Stimulated activated CD4-positive, alpha-beta T cell treated with anti-CD3 and anti-CD28 coated beads, Interleukin-12 subunit alpha, Interleukin-12 subunit beta, amount 100 ng/mL, for 4 hours (primary cell): ENCODE measurements at places on chromosomes 5 and 9.

- no peak for DNase-seq
Measured at GRCh38 chr9:120158221-120158620, 421.7 kb downstream of the CDK5RAP2 start.

GRCh38 chr9:34809504-34810186, 99.7 kb upstream of the CCL21 start:
- DNase-seq = no peak

DNA sequence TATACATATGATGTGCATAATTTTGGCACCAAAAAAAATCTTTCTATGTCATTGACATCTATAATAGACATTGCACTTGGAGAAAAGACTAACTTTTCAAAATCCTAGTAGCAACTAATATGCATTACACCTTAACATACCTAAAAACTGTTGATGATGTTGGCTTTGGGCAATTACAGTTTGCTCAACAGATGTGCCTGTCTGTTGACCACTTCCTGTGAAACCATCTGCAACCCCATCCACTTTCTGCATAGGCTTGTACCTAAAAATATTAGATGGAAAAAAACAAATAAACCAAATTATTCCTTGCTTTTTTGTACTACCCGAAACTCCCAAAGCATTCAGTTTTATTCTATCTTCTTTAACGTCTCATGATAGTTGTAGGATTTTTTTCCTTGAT, 248.6 kb downstream of the RFX3 start:
- no peak for DNase-seq

DNA sequence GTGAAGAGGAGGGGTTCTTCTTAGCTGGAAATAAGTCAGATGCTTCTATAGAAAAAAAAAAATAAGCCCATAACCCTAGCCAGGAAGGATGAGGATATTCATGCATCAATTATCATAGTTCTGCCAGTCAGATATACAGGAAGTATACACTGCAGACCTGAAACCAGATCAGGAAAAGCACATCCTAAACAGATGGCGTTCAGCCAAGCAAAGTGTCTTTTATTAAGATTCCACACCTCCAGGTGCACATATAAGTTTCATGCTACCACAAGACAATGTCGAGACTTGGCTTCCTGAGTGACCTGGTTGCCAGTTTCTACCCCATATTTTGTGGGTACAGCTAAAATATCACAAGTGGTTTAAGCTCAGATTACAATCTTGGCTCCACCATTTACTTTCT, 108.3 kb downstream of the CETN3 start:
- no peak for DNase-seq

- DNase-seq = no peak
Measured at GRCh38 chr5:7181841-7182240, 214.1 kb upstream of the ADCY2 start.

DNA sequence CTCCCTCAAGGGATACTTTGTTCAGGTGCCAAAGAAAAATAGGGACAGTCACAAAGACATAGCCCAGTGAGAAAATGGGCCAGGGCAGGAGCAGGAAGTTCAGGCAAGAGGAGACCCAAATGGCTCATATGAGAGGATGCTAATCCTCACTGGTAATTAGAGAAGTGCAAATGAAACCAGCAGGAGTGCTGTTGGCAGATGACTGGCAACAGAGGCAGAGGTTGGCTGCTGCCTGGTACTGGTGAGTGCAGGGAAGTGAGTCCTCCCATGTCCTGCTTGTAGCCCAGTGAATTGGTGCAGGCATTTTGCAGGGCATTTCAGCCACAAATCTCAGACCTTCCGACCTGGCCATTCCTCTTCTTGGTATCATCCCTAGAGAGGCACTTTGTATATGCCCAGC, 23.5 kb downstream of the ODF2 start:
- DNase-seq = no peak

DNA sequence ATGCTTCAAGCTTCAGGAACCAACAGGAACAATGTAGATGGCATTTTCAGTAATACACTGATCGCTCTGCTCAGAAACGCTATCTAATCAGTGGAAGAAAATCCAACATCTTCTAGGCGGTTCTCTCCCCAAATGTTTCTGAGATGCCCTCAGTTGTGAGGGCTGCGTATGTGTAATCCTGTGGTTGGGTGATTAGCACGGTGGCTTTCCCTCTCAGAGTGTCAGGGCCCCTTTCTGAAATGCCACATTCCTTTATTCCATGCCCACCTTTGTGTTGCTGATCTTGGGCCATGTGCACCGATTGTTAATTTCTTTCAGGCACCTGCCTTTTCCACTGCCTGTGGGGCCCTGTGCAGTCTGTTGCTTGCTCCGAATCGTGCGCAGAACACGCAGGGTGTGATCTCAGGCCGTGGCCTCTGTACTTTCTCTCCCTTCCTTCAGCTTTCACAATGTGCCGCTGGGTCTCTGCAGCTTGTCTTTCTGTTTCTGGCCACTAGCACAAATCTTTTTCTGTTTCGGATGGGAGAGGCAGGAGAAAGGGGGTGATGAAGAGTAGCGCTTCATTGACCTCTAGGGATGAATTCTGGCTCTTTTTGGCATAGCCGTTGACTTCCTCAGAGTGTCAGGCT, 324.0 kb downstream of the PARP8 start:
- no peak for DNase-seq

- DNase-seq = no peak
Measured at GRCh38 chr5:97167435-97167834, 15.6 kb downstream of the RIOK2 start.

DNA sequence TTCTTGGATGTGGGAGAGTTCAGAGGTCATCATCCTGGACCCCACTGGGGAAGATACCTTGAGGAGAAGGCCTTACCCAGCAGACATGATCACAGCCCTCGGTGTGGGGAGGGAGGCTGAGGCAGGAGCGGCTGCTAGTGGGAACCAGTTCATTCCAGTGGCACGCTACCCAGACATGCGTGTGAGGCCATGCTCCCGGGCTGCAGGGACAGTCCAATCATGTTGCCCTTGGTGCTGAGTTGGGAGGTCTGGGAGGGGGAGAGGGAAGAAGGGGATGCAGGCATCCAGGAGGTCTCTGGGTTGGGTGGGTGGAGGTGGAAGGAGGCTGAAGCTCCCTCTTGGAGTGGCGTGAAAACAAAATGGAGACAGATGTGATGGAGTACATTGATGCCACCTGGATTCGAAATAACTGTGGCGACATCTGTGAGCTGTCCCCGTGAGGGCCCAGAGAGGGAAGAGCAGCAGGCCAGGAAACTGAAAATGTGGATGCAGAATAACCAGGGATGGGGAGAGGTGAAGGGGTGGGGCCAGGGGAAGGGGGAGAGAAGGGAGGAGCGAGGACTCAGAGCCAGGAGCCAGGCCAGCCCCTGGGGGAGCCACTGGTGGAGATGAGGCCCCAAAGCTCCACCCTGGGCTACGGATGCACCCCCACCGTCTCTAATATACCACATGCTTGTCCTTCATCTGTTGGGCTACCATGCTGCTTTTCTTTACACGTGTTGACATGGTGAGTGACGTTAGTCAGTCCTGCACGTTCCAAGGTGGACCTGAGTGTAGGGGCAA, 16.2 kb downstream of the NDUFS6 start:
- no peak for DNase-seq

- no peak for DNase-seq
Measured at GRCh38 chr9:111360881-111361280, 30.9 kb upstream of the OR2K2 start.

GRCh38 chr5:69431424-69432303, 16.7 kb downstream of the MARVELD2 start:
- no peak for DNase-seq

DNA sequence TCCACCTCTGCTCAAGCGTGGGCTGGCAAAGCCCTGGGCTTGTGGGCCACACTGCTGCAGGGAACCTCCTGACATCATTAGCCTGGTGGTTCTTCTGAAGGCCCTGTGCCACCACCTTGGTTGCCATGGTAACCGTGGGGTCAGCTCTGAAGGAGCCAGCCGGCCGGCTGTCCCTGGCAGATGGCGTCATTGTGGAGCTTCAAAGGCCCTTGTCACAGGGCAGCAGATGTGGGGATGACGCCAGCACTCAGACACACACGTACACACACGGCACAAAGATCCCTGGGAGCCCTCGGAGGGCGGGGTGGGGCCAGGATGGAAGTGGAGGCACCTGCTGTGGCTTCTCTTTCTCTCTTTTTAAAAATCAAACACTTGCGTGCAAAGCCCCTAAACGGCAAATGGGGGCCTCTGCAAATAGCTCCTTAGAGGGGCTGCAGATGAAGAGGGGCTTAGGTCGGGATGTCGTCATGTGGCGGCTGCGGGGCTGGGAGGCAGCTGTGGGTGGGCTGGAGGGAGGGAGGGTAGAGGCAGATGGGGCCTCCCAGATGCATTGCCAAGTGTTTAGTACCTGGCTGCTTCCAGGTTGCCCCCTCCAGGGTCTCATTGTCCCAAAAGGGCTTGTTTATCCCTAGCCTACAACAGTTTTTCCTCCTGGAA, 19.5 kb upstream of the RPL26L1 start:
- DNase-seq = no peak

DNA sequence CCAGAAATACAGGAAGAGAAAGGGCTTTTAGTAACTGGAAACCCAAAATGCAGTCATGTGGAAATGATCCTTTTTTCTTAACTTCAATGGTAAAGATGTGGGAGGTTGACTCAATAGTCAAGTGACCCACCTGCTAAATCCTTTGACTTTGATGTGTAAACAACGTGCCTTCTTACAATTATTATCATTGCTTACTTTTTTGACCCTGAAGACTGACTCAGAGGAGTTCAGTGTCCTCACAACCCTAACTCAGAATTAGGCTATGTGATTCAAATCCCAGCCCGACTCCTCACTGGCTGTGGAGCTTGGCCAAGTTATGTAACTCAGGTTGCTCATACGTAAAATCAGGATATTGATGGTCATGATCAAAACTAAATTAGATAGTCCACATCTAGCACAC, 27.9 kb downstream of the ANXA1 start:
- DNase-seq = no peak

DNA sequence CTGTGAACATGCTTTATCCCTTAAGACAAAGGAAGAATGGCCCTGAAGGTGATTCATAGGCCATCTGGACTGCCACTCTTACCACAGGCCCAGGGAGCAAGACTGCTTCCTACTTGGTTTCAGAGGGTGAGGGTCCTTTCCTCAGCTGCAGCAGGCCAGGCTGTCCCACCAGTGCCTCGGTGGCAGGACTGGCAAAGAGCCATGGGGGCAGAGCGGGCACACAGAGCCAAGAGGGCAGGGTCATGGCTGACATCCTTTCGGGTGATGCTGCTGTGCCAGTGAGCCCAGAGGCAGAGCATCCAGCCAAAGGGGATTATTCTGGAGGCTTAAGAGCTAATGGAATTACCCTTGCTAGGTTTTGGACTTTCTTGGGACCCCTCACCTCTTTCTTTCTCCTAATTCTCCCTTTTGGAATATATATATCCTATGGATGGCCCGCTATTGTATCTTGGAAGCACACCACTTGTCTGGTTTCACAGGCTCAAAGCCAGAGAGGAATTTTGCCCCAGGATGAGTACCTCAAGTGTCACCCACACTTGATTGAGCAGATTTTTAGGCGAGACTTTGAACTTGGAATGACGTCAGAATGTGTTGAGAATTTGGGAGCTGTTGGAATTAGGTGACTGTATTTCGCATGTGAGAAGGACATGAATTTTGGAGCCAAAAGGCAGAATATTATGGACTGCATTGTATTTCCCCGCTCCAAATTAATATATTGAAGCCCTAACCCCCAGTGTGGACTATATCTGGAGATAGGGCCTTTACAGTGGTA, 180.6 kb downstream of the BARX1 start:
- no peak for DNase-seq

GRCh38 chr5:24855485-24855884, 210.7 kb upstream of the CDH10 start:
- DNase-seq = no peak

- DNase-seq = no peak
Measured at GRCh38 chr5:158899211-158899610, 200.5 kb downstream of the EBF1 start.

DNA sequence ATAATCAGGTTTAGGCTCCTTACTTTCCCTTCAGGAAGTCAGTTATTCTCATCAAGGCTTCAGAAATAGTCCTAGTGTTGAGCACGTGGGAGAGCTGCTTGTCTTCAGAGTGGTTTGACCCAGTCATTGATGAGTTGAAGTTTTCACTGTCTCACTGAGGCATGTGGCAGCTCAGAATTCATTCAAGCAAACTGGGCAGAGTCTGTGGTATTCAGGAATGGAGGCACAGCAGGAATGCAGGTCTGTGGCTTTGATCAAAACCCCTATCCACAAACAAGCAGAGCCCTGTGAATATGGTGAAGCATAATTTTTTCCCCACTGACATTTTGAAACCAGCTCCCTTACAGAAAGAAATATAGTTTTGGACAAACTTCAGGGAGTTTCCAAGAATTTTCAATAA, 207.3 kb downstream of the CD180 start:
- no peak for DNase-seq

DNA sequence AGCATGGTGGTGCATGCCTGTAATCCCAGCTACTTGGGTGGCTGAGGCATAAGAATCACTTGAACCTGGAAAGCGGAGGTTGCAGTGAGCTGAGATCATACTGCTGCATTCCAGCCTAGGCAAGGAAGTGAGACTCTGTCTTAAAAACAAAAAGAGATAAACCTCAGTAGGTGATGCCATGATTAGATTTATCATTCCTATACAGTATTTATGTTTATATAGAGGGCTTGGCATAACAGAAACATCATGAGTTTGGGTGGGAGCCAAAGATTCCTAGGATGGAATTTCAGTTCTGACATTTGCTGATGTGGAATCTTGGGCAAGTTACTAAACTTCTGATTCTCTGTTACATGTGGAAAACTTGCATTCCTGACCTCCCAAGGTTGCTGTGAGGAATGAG, 22.3 kb downstream of the RFK start:
- DNase-seq = no peak

GRCh38 chr9:98231770-98232478, 23.5 kb downstream of the TBC1D2 start:
- no peak for DNase-seq

- no peak for DNase-seq
Measured at GRCh38 chr5:531101-531748, 7.0 kb upstream of the SLC9A3 start.

GRCh38 chr5:180052211-180052818, 19.2 kb downstream of the RNF130 start:
- DNase-seq = no peak

DNA sequence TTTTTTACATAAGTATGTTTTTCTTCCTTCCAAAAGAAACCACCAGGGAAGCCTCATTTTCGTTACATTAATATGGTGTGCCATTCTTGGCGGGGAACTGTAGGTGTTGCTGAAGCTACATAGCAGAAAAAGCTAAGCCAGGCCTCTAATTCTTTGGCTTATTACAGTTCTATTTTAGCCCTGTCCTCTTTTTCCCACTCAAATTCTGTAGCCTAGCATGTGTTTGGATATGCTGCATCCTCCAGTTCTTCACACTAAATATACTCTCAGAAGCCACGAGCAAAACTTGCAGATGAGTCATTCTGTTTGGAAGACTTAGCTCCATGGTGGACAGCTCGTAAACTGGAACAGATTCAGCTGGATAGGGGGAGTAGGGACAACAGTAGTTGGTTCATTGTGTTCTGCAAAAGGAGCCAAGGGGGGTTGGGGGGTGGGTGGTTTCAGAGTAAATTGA, 369.4 kb downstream of the TMEM161B start:
- DNase-seq = no peak
